ENCODE measurements at places on chromosomes 16 and 17.

- DNase-seq = no peak
These were observed 913 bp downstream of the CDIP1 start for GRCh38 chr16:4537376-4538343.

- no peak for DNase-seq
These were observed 1.5 kb downstream of the DLX3 start for GRCh38 chr17:49993423-49994060.

DNA sequence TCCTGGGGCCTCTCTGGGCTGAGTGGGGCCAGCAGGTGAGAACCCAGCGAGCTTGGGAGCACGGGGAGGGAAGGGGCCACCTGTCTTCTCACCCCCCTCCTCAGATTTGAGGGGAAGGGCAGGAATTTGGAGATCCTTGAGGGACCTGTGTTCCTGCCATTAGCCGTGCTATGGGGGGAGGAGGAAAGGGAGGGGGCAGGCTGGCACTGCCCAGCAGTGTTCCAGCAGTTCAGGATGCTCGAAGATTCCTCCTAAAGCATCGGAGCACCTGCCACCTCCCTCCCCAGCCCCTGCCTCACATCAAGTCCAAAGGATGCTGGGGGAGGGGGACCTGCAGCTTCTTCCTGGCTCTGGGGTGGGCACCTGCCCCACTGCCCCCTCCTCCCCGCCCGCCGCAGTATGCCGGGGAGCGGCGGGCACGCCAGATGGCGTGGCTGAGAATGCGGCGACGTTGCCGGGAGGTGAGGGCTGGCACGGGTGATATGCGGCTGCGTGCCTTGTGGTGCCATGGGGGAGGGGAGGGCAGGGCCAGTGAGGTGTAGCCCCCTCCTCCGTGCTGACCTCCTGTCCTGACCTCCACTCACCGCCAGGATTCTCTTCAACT lies 4.7 kb upstream of the NEUROD2 start:
- DNase-seq = no peak

DNA sequence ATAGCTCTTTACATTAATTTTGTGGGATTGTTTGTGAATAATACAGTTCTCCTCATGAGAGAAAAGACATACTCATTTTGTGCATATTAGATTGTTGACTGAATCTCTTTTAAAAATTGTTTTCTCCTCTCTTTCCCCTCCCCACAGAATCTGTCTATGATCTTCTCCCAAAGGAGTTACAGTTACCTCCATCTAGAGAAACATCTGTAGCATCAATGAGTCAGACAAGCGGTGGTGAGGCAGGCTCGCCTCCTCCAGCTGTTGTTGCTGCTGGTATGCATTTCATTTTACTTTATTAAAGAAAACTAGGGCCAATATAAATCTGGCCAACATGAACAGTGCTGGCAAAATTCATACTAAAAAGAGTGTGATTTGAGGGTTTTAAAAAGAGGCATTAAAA lies 60.5 kb downstream of the NFAT5 start:
- DNase-seq = no peak

GRCh38 chr17:80086081-80086480 lies 15.3 kb upstream of the GAA start:
- no peak for DNase-seq

GRCh38 chr17:29789196-29790170 lies 140.5 kb downstream of the SSH2 start:
- no peak for DNase-seq

DNA sequence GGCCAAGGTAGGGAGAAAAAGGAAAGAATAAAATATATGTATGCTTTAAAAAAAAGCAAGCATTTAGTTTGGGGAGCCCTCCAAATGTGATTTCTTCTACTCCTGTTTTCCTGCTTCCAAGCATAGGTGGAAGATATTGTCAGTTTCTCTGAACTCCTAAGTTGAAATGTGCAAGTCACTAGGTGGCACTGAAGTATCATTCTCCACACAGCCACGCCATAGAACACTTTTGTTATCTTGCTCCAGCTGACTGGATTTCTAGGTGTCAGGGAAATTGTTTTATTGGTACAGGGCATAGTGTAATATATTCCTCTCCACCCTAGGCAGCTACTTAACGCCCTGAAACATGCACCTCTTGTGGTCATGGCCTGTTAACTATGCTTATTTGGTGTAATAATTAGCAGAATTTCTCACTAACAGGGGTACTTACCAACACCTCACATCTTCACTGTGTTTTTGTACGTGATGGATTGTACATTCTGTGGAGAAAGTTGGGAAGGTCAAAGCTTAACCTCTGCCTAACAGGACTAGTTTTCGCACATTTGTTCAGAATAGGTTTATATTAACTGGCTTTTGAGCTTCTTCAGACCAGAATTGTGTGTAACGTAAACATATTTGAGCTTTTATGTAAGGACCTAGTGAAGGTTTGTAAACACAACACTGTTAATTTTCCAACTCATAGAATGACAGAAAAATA lies 69.3 kb downstream of the FTO start:
- no peak for DNase-seq

Data from anterior cingulate cortex (tissue), 58 donors.